GM06990 (cell line): ENCODE measurements at places on chromosomes 2 and 18.

DNA sequence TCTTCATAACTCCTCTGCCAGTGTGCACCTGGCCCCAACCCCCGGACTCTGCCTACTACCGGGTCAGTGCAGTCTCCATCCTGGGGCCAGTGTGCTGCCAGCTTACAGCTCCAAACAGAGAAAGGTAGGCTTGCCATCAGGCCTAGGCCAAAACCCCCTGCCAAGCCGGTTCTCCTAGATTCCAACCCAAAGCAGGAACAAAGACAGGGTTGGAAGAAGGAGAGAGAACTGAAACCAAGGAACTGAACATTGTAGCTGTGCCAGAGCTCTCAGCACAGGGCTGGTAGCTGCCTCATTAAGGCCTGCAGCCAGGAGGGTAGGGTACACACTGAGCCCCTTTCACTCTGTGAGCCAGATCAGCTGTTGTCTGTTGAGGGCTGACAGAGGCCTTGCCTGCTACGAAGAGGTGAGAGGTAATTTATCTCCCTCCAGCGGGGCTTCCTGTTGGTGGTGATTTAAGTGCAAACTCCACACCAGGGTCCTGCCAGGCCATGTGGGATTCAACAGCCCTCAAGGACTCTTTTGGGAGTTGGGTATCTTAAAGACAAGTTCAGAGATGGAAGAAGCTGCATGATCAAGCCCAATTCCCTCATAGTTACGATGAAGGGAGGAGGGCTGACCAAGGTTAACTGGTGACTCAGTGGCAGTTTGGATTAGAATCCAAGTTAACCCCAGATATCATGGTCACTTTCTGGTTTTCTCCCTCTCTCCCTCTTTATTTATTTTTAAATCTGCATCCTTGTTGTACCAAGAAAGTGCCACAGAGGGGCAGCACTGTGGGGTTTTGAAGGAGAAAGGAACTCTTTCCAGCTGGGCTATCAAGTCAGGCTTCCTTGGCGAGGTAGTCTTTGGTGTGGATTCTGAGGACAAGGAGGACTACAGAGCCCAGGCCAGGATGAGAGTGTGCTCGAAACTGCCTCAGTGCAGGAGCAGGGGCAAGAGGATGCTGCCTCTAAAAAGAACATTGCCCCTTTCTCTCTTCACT lies 48.1 kb downstream of the CYRIA start:
- no peak for DNase-seq

GRCh38 chr2:2260696-2261268 lies 70.3 kb downstream of the MYT1L start:
- DNase-seq: no peak

GRCh38 chr2:102294802-102295489 lies 16.4 kb upstream of the IL1RL1 start:
- DNase-seq: no peak

GRCh38 chr2:29130295-29130694 lies 15.1 kb downstream of the CLIP4 start:
- DNase-seq: peak; percentile 22

DNA sequence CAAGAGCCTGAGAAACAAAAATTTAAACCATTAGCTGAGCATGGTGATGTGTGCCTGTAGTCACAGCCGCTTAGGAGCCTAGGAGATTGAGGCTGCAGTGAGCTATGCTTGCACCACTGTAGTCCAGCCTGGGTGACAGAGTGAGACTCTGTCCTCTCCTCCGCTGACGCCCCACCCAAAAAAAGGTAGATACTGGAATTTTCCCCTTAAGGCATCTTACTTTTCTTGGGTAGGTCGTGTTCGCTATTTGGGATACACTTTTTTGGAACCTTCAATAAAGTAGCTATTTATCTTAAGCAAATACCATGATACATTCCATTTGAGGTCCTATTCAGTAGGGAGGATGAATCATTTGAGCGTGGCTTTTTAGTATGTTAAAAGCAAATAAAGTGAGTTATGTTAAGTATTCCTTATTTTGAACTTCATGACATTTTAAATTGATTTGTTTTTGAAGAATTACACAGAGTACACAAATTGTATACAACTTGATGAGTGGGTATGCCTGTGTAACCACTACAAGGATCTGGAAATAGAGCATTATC lies 38.7 kb downstream of the RALBP1 start:
- no peak for DNase-seq

GRCh38 chr2:206336861-206337260 lies 62.4 kb downstream of the ZDBF2 start:
- no peak for DNase-seq

GRCh38 chr2:217691920-217692666 lies 310.7 kb downstream of the TNS1 start:
- DNase-seq: no peak

- DNase-seq: no peak
Observed at GRCh38 chr18:2982022-2982421, 30.9 kb downstream of the LPIN2 start.

- no peak for DNase-seq
Observed at GRCh38 chr2:30403592-30404312, 43.3 kb upstream of the LCLAT1 start.

DNA sequence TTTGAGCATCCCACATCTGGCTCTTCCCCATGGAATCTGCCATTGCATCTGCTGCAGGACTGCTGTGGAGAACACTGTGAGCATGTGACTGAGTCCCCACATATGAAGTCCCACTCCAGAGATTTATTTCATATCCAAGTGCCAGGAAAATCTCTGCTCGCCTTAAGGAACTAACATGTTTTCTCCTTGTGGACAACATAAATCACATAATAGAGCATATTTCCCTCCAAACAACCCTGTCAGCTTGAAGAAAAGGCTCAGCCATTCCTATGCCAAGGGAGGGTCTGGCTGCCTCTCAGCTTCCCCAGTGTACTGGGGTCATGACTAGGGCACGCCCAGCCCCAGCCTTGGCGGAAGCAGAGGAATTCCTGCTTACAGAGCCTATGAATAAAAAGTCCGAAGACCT lies 193.7 kb downstream of the DNER start:
- no peak for DNase-seq

DNA sequence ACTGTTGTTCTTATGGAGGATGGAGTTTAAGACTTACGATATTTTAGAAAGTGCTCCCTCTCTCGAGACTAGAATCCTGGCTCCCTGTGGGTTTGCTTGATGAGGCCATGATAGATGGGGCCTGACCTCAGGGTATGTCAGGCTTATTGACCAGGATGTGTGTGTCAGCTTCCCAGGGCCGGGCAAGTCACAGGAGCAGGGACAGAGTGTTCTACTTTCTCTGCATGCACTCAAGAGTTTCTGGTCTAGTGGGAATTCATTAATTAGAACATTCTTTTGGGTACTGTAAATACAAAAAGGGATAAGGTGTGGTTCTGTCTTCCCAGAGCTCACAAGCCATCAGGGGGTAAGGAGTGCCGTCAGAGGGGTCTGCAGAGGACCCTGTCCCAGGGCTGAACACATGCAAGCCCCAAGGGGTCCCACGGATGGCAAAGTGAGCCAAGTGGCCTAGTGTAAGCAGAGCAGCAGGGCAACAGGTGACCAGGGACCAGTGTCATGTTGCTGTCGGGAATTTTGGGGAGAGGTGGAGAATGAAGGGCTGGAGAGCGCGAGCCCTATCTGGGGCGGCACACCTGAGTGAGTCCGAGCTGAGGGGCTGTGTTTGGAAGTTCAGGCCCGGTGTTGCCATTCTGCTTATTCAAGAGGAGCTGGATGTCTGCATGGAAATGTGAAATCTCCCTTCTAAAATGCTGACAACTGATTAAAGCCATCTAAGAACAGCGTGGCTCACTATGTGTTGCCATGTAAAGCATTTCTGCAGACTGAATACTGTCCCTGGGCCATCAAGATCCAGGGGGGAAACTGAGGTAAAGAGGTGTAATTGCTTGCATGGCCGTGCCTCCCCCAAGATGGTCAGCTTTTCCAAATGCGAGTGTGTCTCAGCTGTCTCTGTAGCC lies 91.4 kb downstream of the TGFA start:
- no peak for DNase-seq

GRCh38 chr2:209463835-209464234 lies 40.0 kb downstream of the MAP2 start:
- no peak for DNase-seq

GRCh38 chr2:102832789-102833188 lies 71.0 kb downstream of the TMEM182 start:
- no peak for DNase-seq

DNA sequence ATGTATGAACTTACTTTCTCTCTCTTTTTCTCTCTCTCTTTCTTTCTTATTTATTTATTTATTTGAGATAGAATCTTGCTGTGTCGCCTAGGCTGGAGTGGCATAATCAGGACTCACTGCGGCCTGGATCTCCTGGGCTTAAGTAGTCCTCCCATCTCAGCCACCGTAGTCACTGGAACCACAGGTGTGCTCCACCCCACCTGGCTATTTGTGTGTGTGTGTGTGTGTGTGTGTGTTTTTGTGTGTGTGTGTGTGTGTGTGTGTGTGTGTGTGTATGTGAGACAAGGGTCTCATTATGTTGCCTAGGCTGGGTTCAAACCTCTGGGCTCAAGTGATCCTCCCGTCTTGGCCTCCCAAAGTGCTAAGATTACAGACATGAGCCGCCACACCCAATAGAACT lies 64.3 kb downstream of the KIAA1328 start:
- DNase-seq: no peak

GRCh38 chr2:8441986-8442385 lies 239.9 kb upstream of the ID2 start:
- no peak for DNase-seq

GRCh38 chr2:162342321-162342720 lies 1.6 kb upstream of the GCA start:
- no peak for DNase-seq

DNA sequence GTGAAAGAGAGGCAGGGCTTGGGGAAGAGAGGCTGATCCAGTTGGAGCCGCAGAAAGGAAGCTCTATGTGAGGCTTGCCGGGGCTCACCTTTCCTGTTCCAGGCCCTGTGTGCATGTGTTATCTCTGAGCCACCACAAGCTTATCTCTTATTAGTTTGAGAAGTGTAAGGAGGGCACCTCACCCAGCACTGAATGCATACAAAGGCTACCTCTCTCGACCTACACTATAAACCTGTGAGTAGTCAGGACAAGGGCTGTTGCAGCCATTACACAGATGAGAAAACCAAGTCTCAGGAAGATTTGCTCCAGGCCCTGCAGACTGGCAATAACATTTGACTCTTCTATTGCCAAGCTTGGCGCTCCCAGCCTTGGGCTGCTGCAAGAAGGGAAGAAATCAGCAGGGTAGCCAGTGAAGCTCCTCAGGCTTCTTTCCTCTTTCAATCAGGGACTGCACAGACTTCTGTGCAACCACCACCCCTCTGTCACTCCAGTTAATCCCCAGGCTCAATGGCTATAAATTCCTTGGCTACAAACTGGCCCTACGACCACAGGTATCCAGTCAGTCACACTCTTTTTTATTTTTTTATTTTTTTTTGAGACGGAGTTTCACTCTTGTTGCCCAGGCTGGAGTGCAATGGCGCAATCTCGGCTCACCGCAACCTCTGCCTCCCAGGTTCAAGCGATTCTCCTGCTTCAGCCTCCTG lies 73.8 kb downstream of the CLHC1 start:
- DNase-seq: no peak

GRCh38 chr2:112783187-112783714 lies 1.0 kb downstream of the IL1A start:
- DNase-seq: no peak

DNA sequence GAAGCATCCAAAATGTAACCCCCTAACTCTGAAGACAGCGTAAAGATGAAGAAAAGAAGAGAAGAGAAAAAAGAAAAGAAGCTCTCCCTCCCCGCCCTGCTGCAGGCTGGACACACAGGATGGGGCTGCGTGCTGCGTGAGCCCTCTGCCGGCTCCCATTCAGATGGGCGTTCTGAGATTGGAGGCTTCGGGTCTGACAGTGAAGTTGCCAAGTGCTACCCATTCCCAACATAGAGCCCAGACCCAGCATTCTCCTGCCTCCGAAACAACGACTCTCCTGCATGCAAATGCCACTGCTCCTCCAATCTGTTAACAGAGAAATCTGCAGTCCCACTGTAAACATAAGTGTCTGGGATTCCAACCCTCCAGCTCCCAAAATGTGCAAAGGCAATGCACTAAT lies 234.9 kb downstream of the BCL11A start:
- DNase-seq: no peak

DNA sequence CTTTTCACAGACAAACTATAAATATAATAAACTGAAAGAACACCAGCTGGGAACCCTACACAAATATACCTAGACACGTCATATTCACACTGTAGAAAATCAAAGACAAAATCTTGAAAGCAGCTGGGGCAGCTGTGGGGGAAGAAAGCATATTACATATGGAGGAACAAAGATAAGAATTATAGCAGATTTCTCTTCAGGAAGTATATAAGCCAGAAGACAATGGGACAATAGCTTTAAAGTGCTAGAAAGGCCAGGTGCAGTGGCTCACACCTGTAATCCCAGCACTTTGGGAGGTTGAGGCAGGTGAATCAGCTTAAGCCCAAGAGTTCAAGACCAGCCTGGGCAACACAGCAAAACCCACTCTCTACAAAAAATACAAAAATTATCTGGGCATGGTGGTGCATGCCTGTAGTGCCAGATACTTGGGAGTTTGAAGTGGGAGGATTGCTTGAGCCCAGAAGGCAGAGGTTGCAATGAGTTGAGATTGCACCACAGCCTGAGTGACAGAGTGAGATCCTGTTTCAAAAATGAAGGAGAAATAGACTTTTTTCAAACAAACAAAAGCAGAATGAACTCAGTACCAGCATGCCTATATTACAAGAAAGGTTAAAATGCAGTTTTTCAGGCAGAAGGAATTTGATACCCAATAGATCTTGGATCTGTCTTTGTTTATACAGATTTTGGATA lies 26.8 kb upstream of the ERCC3 start:
- DNase-seq: no peak

DNA sequence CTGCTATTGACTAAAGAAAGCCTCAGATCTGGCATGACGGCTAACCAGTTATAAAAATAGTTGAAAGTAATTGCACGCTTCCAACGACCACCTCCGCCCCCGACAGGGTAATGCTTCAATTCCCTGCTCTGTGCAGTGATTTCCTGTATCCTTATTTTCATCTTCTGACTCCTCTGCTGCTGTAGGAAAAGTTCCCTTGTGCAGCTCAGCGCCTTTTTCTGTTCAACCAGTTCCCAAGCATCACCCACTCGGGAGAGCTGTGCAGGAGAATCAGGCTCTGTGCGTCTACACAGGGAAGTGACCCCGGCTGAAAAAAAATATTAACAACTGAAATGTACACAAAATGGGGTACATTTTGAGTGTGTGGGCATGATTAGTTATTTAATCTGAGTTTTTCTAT lies 91.3 kb upstream of the COPS8 start:
- DNase-seq: no peak

DNA sequence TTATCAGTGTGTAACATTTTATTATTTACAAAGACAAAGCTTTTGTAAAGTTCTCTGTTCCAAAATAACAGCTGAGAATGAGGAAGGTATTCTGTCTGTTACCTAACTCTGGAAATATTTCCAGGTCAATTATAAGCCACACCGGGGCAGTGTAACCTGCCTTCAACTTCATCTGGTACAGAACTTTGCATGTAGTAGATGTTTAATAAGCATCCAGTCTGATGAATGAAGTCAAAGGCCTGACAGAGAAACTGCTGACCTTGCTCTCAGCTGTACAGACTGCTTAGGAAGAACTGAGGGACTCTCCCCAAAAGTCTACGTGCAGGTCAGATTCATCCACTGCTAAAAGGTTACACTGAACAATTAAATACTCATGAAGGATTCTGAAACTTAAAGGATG lies 43.3 kb downstream of the WDFY1 start:
- no peak for DNase-seq

- DNase-seq: no peak
Observed at GRCh38 chr2:151033271-151034248, 228.1 kb downstream of the RBM43 start.
